ENCODE measurements at places on chromosomes 16 and 17.

DNA sequence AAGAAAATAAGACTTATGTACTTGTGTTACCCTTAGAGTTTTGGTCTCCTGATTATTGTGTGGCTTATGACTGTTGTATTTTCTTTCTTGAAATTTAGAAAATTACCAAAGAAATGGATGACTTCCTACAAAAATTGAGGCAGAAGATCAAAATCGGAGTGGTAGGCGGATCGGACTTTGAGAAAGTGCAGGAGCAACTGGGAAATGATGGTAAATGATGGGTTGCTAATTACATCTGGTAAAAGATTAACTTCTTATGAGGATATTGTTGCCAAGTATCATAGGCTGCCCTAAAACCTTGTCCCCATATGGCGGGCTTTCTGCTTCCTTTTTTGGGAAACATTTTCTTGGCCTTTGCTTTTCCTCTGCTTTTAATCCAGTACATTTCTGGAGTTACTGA is 4.1 kb downstream of the PMM2 start:
- DNase-seq, result no peak
- no peak overlapping the region for H3K4me3 ChIP-seq
- no peak overlapping the region for H3K27ac ChIP-seq
- H3K36me3 ChIP-seq, result peaks cover 18% of the 10 kb centered on the region
- H3K27me3 ChIP-seq, result no peaks in the 10 kb centered on the region

DNA sequence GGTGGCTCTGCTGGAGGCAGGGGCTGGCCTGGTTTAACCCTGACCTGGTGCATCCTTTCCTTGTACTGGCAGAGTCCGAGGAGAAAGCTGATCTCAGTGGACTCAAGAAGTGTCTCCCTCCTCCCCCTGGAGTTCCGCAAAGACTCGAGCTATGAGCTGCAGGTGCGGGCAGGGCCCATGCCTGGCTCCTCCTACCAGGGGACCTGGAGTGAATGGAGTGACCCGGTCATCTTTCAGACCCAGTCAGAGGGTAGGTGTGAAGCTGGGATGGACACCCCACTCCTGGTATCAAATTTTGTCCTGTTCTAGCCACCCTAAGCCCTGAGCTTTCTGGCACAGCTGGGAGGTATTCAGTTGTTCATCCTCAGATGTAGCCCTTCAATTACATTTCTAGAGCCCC is 42.5 kb downstream of the IL21R start:
- H3K4me1 ChIP-seq, result peaks cover 3% of the 10 kb centered on the region
- no peaks in the 10 kb centered on the region for H3K27me3 ChIP-seq
- no peak for DNase-seq
- H3K27ac ChIP-seq, result no peak overlapping the region
- H3K36me3 ChIP-seq, result peaks cover 19% of the 10 kb centered on the region

DNA sequence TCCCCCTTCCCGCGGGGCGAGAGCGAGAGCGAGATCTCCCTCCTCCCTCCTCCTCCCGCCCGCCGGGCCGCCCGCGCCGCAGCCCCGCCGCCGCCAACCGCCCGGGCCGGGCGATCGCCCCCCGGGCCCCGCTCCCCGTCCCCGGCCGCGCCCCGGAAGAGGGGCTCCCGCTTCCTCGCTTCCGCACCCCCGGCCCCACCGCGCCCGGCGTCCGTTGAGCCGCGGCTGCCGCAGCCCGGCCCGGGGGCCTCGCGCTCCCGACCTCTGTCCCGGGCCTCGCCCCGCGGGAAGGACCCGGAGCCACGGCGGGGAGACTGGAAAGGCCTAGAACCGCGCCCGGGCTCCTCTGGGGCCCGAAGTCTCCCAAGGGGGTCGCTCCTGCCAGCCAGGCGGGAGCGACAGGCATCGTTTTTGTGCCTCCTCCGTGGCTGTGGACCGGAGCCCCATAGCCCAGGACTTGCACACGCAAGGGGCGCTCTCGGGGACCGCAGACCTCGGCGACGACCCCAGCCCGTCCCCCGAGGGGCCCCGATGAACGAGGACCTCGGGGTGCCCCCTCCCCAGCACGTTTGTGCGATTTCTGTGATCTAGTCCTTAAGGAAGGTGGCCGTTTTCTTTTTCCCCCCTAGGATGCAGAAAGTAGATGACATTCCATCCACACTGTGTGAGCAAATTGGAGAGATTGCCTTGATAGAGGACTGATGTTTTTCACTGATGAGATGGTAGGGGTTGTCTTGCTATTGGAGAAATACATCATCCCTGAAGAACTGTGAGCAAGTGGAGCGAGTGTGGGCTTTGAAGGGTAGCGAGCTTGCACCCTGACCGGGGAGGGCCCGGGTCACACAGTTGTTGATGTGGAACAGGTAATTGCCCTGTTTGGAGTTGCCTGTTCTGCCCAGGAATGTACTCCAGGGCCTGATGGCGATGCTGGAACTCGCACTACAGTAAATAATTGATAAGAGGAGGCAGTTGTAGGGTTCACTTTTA is 611 bp downstream of the BANP start:
- H3K4me3 ChIP-seq, result peak overlapping the region; percentile 81
- no peaks in the 10 kb centered on the region for H3K27me3 ChIP-seq
- H3K4me1 ChIP-seq, result peaks cover 50% of the 10 kb centered on the region
- DNase-seq, result no peak
- peak overlapping the region; percentile 96 for H3K27ac ChIP-seq

DNA sequence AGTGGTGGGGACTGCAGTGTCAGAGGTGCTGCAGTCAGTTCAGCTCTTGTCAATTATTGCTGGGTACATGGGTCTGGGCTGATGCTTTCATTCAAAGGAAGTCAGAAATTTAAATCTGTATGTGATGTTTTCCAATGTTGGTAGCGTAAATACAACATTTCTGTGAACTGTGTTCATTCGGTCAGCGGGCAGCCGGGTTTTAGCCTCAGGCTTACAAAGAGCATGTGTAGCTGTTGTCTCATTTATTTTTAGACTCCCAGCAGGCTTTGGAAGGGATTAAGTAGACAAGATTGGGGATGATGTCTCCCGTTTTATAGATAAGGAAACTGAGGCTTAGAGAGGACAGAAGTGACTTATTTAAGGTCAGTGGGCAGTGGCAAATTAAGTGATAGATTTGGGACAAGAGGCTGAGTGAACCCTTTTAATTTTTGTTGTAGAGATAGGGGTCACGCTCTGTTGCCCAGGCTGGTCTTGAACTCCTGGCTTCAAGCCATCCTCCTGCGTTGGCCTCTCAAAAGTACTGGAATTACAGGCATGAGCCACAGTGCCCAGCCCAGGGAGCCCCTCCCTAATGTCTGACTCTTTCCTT is 8.1 kb downstream of the AQP8 start:
- peaks cover 7% of the 10 kb centered on the region for H3K4me1 ChIP-seq
- no peaks in the 10 kb centered on the region for H3K27me3 ChIP-seq
- H3K36me3 ChIP-seq, result no peaks in the 10 kb centered on the region

All from upper lobe of left lung (tissue), 6 donors.